Stimulated activated CD8-positive, alpha-beta memory T cell treated with anti-CD3 and anti-CD28 coated beads, Interleukin-4, amount 100 ng/mL, for 4 hours (primary cell): ENCODE measurements at places on chromosomes 13 and 19.
A peak's percentile ranks its signal among the peaks of the same experiment; 100 is the strongest.

DNA sequence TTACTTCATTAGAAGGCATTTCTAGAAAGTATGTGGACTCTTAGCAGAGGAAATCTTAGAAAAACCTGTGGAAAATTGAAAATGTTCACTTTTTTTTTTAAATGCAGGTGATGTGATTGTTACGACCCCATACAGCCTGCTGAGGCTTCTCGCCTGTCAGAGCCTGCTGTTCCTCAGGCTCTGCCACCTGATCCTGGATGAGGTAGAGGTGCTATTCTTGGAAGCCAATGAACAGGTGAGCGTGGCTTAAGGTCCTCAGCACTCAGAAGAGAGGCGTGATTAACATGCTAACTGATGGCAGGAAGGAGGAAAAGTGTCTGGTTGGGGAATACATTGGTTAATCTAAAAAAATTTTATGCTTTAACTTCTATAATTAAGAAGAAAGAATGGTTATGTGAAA is 71.4 kb downstream of the SLC7A9 start:
- DNase-seq, result no peak

GRCh38 chr13:32642316-32642715 is 56.1 kb downstream of the PDS5B start:
- DNase-seq, result no peak

- DNase-seq, result no peak
Observed at GRCh38 chr19:2619076-2619475, 83.4 kb downstream of the GNG7 start.

- DNase-seq, result no peak
Observed at GRCh38 chr13:44243198-44243857, 130.3 kb upstream of the SERP2 start.

DNA sequence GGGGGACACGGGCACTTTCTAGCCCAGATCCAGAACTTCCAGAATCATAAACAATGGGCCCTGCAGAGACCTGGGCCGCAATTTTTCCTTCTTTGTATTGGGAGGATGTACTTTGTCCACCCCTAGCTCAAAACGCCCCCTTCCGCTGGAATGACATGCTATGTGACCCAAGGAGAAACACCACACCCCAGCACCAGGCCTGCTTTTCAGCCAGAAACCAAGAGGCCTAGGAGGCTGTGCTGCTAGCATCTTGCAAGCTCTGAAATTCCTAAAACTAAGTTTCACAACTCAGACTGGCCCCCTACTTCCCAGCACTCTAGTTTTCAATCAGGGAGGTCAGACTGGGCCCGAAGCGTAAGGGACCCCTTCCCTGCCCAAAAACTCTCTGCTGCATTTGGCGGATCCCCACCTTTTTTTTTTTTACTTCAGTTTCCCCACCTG is 538 bp downstream of the LSM4 start:
- DNase-seq, result no peak

DNA sequence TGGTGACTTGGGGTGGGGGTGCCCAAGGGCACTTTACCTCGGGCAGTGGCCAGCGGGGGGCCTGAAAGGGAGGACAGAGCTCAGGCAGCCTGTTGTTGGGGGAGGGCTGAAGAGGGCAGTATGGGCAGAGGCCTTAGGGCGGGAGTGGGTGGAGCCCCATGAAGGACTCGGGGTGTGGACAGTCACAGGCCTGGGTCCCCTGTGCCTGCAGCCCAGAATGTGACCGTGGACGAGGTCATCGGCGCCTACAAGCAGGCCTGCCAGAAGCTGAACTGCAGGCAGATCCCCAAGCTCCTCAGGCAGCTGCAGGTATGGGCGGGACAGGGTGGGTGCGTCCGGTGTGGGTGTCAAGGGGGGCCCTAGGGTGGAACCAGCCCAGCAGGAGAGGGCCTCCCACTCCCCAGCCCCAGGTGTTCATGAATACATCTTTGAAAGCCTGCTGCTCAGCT is 22.5 kb downstream of the NKPD1 start:
- DNase-seq, result no peak

GRCh38 chr13:19345158-19345557 is 163.5 kb upstream of the TUBA3C start:
- no peak for DNase-seq

DNA sequence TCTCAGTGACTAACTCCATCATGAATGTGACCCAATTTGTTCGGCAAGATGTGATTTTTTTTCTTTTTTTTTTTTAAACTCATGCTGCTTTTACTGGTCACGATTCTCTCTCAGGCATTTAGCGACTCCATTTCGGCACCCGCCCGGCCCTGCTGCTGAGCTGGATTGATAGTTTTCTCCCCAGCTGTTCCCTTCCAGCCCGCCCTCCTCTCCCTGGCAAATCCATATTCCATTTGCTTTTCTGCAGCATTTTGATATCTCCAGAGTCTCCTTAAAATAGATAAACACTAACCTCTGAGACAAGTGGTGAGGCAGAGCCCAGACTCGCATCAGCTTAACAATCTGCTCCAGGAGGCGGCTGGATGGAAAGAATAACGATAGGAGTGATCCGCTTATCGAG is 55.5 kb upstream of the KATNAL1 start:
- DNase-seq, result no peak

DNA sequence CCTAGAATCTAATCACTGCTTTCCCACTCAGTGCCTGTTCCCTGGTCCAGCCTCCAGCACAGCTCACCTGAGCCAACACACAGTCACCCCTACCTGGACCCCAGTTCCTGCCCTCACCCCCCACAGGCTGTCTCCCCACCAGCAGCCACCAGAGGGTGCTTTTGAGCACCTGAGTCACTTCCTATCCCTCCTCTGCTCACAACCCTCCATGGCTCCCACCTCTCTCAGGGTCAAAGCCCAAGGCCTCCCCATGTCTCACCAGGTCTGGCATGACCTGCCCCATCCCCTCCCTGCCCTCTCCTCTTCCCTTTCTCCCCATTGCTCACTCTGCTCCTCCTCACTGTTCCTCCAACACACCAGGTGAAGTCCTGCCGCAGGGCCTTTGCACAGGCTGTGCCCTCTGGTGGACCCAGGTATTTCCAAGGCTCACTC is 7.1 kb upstream of the DPP9 start:
- peak; percentile 43 for DNase-seq

GRCh38 chr13:77565635-77566034 is 30.1 kb downstream of the SCEL start:
- no peak for DNase-seq

DNA sequence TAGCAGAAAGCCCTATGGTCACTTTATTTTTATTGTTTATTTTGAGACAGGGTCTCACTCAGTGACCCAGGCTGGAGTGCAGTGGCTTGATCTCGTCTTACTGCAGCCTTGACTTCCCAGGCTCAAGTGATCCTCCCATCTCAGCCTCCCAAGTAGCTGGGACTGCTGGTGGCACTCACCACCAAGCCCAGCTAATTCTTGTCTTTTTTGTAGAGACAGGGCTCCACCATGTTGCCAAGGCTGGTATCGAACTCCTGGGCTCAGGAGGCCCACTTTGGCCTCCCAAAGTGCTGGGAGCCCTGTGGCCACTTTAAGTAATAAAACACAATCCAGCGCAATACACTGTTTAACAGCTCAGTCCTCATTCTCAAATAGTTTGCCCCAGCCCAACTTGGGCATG is 69.3 kb downstream of the NUFIP1 start:
- no peak for DNase-seq

DNA sequence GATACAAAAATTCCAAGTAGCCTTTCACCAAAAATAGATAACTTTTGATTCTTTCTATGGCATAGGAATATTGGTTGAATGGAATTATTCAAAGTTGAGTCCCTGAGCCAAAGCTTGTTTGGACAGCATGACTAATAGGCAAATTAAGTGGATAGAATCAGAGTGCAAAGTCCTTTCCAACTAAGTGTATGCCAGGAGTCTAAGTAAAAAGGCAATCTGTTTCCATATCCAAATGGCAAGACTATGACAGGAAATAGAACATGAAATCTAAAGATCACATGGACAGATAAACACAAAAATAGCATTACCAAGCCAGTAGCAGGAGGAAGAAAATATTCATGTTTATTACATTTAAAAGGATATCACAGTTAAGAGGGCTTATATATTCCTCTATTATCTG is 804.6 kb downstream of the SLITRK6 start:
- DNase-seq, result no peak

GRCh38 chr13:83048419-83048818 is 833.9 kb downstream of the SLITRK1 start:
- DNase-seq, result no peak

GRCh38 chr19:38055010-38055409 is 148.0 kb downstream of the SIPA1L3 start:
- DNase-seq, result no peak

DNA sequence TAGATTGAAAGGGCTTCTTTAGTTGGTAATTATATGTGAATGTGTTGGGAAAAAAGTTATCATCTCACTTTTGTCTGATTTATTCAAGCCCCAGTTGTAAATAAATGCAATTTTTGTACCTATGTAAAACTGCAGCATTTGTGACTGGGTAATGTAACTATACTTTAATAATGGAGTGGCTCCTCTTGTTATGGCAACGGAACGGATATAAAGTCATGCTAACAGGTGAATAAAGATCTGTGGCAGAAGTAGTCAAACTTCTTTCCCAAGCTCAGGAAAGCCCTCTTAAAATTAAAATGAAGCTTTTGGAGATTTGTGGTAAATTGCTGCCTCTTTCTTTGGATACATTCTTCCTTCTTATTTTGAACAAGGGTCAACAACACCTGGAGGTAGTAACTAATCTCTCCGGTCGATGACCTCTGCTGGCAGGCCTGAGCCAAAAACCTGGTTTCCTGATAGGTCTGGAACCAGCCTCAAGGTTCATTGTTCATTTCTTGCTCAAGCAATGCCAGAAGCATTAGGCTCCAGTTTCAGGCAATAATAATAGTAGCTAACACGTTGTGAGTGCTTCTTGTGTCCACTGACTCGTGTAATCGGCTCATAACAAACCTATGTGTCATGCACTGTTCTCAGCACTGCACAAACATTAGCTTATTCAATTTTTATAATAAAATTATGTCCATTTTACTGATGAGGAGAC is 313.4 kb upstream of the DACH1 start:
- DNase-seq, result no peak

GRCh38 chr13:48738311-48738710 is 84.6 kb downstream of the CYSLTR2 start:
- DNase-seq, result no peak

GRCh38 chr13:102608974-102609373 is 12.2 kb downstream of the TPP2 start:
- no peak for DNase-seq

- no peak for DNase-seq
Observed at GRCh38 chr13:109802936-109803335, 16.6 kb upstream of the IRS2 start.

GRCh38 chr19:18418483-18419194 is 559 bp upstream of the SSBP4 start:
- DNase-seq, result no peak

DNA sequence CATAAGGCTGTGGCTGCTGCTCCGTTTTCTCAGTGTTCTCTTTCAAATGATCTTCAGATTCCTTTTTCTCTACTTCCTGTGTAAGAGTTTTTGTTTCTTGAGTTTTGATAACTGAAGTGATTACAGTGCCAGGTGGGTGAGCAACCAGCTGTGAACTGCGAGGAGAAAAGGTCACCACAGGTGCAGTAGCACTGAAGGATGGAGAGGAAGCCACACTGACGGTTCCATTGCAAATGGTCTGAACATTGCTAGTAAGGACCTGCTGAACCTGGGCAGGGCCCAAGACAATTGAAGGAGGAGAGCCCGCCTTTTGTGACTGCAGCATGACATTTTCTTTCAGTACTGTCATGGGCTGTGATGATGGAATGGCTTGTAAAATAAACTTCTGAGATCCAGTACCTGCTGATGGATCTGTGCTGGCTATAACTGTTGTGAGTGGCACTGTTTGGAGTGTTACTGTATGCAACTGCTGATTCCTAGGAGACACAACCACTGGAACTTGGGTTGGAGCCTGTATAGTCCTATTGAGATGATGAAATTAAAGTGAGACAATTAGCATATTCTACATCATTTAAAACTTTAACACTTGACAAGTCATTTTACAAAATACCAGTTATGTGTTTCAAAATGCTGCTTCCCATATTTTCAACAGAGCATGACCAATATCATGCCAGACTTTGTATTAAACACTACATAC is 85.5 kb downstream of the ELF1 start:
- no peak for DNase-seq

DNA sequence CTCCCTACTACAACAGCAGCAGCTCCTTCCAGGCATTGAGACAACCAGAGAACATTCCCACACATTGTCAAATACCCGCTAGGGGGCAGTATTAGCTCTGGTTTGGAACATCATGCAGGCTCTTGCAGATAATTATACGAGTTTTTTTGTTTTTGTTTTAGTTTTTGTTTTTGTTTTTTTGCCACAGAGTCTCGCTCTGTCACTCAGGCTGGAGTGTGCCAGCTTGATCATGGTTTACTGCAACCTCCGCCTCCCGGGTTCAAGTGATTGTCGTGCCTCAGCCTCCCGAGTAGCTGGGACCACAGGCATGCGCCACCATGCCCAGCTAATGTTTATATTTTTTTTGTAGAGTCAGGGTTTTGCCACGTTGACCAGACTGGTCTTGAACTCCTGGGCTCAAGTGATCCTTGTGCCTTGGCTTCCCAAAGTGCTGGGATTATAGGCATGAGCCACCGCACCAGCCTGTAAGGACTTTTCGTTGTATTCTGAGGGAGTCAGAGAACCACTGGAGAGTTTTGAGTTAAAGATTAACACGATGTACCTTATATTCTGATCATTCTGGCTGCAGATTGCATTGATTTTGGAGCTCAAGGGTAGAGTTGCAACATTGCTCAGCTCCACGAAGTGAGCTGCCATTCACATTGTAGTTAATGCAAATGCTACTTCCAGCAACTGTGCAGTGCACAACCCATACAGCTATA is 41.7 kb upstream of the CEACAM20 start:
- DNase-seq, result no peak

DNA sequence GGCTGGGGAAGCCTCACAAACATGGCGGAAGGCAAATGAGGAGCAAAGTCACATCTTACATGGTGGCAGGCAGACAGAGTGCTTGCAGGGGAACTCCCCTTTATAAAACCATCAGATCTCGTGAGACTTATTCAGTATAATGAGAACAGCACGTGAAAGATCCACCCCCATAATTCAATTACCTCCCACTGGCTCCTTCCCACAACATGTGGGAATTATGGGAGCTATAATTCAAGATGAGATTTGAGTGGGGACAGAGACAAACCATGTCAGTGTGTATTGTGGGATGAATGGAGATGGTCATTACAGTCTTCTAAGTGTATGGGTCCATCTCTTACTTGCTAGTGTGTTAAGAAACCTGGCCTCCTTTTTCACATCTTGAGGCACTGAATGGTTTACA is 4.4 kb downstream of the BCKDHA start:
- DNase-seq, result no peak

- DNase-seq, result no peak
Observed at GRCh38 chr19:14673088-14673487, 1.6 kb downstream of the ADGRE3 start.

DNA sequence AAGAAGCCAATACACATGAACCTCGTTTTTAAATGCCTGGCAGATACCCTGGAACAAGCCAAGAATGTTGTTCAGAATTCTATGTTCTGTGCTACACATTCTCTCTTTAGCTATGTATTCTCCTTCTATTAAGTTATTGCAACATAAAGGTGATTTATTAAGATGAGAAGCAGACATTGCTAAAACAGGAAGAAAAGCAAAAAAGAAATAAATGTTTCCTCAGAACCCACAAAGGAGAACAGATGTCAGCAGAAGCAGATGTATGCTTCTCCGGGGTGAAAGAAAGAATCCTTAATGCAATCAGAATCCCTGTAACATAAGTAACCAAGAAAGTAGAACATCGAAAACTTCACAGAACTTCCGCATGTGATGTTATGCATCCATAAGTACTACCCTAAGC is 302.9 kb downstream of the DCT start:
- DNase-seq, result no peak
